ENCODE measurements at places on chromosomes 4 and X.

GRCh38 chrX:40262157-40263013, 164.6 kb upstream of the BCOR start:
- no peak for DNase-seq

GRCh38 chrX:77694491-77694890, 91.5 kb downstream of the ATRX start:
- peak; percentile 2 for DNase-seq

DNA sequence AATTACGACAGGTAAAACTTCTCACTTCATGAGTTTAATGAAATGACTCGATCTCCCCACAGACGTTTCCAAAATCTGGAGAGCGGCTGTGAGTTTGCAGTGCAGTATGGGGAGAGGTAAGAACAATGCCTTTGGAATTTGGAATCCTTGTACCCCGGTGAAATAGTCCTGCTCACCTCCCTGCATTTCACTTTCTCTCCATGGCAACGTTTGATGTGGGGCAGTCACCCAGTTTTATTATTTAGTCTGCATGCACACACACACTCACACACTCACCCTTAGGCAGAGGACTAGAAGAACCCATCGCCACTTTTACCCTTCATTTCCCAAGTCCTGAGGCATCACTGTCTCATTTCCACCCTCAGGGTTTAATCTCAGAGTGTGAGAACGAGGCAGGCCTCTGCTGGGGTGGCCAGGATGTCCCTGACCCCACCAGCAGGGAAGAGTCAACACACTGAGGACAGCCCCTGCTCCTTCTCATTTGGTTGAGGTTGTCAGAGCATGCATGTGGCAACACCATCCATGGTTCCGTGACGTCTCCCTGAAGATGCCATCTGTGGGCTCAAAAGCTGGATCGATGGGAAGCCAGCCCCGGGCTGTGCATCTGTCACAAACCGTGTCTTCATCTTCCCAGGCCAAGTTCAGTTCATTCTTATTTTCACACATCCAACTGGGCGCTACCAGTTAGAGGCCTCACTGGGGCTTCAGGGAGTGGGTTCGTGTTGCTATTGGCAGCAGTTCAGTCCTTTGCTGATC, 119.8 kb upstream of the TRIM2 start:
- DNase-seq, result no peak

- no peak for DNase-seq
Measured at GRCh38 chr4:17055788-17056187, 157.3 kb upstream of the LDB2 start.

DNA sequence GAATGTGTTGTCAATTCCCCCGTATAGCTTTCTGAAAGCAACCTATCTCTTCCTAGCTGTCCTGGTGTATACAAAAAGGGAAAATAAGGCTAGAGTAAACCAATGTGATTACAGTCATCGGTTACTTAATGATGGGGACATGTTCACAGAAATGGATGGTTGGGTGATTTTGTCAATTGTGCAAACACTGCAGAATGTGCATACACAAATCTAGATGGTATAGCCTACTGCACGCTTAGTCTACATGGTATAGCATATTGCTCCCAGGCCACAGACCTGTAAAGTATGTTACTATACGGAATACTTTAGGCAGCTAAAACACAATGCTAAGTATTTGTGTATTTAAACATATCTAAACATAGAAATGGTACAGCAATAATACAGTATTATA, 5.1 kb downstream of the DTHD1 start:
- DNase-seq, result no peak

Measured in NCI-H2081 treated with DMSO at 0.1 percent for 48 hours (cell line).